ENCODE measurements at places on chromosomes 4 and X.

DNA sequence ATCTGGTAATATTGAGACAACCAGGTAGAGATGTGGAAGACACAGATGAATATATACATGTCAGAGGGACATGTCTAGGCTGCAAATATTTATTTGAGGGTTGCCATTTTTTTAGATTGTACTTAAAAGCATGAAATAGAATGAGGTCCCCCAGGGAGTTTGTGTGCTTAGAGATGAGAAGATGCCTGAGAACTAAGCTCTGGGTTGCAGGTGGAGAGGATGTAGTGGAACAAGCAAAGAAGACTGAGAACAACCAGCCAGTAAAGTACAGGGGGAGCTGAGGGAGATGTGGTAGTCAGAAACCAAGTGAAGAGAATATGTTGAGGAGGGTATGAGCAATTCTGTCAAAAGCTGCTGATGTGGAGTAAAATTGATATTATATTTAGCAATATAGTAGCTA is 95.6 kb upstream of the UNC5C start:
- DNase-seq = no peak

GRCh38 chr4:168630445-168631187 is 133.8 kb downstream of the PALLD start:
- DNase-seq = peak; percentile 7

- DNase-seq = no peak
Measured at GRCh38 chr4:105112274-105112673, 34.4 kb upstream of the TET2 start.

GRCh38 chr4:146073517-146073916 is 102.0 kb upstream of the LSM6 start:
- no peak for DNase-seq

- DNase-seq = no peak
Measured at GRCh38 chr4:98710831-98711230, 52.4 kb upstream of the TSPAN5 start.

GRCh38 chr4:113026556-113026955 is 22.9 kb upstream of the ANK2 start:
- no peak for DNase-seq
